ENCODE measurements at places on chromosomes 2 and 18. TPM values are rescaled to one million over a fixed set of nuclear protein-coding genes. Genes with fewer than 3 reads are reported as not detected.

- H3K36me3 ChIP-seq: no peaks in the 10 kb centered on the region
- H3K4me1 ChIP-seq: no peaks in the 10 kb centered on the region
- no peak overlapping the region for H3K4me3 ChIP-seq
- no peak for DNase-seq
Measured at GRCh38 chr2:172848519-172848918, 112.9 kb downstream of the RAPGEF4 start.

- peaks cover 2% of the 10 kb centered on the region for H3K4me1 ChIP-seq
- no peak overlapping the region for H3K27ac ChIP-seq
- H3K27me3 ChIP-seq: no peaks in the 10 kb centered on the region
- no peak overlapping the region for H3K4me3 ChIP-seq
- H3K36me3 ChIP-seq: no peaks in the 10 kb centered on the region
Measured at GRCh38 chr2:102841107-102841840, 79.4 kb downstream of the TMEM182 start.

DNA sequence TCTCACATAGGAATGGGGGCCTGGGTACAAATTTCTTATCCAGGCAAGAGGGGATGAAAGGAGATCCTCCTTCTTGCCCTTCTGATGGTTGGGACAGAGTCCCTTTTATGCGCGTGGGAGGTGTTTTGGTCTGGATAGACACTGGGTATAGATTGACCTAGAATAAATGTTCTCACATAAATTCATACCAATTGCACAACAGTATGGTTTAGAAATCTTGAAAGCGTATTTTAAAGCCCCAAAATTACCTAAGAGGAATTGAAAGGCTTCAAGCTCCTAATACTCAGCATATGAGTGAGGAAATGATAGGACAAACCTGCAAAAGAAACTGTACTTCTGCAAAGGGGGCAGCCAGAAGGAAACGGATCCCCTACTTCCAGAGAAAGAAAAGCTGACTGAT, 2.6 kb upstream of the BCL2 start:
- H3K4me3 ChIP-seq: no peak overlapping the region
- peak overlapping the region; percentile 6 for H3K27ac ChIP-seq
- no peak for DNase-seq
- peaks cover 23% of the 10 kb centered on the region for H3K36me3 ChIP-seq

DNA sequence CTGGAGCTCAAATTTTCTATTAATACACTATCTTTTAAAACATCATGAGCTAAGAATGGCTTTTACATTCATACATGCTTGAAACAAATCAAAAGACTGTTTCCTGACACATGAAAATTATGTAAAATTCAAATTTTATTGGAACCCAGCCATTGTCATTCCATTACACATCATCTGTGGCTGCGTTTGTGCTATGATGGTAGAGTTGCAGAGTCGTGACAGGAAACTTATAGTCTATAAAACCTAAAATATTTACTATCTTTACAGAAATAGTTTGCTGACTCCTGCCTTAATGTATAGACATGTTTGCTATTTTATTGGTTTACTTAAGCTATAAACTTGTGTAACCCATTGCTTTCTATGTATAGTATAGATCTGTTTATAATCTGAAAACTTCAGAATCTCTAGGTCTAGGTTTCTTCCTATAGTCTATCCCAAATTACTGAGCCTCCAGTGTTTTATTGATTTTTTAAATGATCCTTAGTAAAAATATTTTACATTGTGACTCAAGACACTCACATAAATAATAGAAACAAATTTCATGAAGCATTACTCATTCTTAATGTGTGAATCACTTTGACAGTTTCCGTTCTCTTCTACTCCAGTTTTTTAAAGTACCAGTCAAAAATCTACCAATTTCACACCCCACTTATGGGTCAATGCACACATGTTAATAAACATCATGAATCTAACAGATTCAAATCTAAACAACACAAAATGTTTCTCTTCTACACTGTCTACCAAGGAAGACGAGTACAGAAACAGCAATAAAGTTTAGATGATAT, 26.4 kb upstream of the MRPL19 start:
- no peak for DNase-seq
- no peaks in the 10 kb centered on the region for H3K4me1 ChIP-seq
- H3K27ac ChIP-seq: no peak overlapping the region
- H3K36me3 ChIP-seq: no peaks in the 10 kb centered on the region

GRCh38 chr2:70898363-70899240, 37.1 kb upstream of the ATP6V1B1 start:
- no peaks in the 10 kb centered on the region for H3K36me3 ChIP-seq
- H3K27ac ChIP-seq: no peak overlapping the region
- peaks cover 80% of the 10 kb centered on the region for H3K27me3 ChIP-seq
- no peak overlapping the region for H3K4me3 ChIP-seq
- DNase-seq: no peak

DNA sequence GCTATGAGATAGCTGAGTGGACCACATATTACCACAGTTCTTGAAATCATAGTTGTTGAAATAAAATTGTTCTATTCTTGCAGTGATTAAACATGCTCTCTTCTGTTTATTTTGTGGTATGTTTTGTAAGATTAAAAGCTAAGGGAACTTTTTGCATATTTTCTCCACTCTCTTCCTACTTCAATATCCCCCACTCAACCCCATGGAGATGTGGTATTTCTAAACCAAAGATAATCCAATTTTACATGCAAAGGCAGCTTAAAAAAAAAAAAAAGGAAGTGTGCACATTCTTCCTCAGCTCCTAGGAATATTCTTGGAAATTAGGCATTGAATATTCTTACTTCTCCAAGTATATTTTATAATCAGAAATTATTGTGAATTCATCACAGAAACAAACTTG, 15.0 kb upstream of the PAX3 start:
- no peak for DNase-seq
- no peak overlapping the region for H3K4me3 ChIP-seq
- H3K36me3 ChIP-seq: no peaks in the 10 kb centered on the region
- H3K4me1 ChIP-seq: peaks cover 5% of the 10 kb centered on the region
- no peak overlapping the region for H3K27ac ChIP-seq
- peaks cover 68% of the 10 kb centered on the region for H3K27me3 ChIP-seq

- H3K27ac ChIP-seq: no peak overlapping the region
- H3K27me3 ChIP-seq: peaks cover 10% of the 10 kb centered on the region
- no peak for DNase-seq
- no peaks in the 10 kb centered on the region for H3K4me1 ChIP-seq
Measured at GRCh38 chr18:10771053-10771709, 245.4 kb downstream of the NAPG start.

DNA sequence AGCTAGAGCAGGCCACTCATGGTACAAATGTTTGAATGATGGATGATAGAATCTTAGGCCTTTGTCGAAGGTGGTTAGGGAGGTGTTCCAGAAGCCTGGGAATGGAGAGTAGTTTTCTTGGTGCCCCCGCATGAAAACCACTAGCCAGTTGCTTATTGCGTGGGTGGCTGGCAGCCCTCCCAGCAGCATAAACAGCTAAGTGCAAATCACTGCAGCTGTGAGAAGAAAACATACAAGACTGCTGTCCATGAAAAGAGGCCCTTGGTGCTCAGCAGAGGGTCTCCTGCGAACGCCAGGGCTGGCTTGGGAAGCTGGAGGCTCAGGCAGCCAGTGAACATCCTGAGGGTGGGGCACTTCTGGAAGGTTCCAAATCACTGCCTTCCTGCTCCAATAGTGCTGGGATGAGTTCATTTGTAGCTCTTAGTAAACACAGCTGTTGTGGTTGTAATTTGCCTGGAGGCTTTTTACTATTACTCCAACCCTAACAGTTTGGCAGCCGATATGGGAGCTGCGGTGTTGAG, 118.8 kb downstream of the MGAT5 start:
- peaks cover 83% of the 10 kb centered on the region for H3K36me3 ChIP-seq
- H3K4me1 ChIP-seq: peaks cover 20% of the 10 kb centered on the region
- no peak for DNase-seq
- H3K27ac ChIP-seq: peak overlapping the region; percentile 32

DNA sequence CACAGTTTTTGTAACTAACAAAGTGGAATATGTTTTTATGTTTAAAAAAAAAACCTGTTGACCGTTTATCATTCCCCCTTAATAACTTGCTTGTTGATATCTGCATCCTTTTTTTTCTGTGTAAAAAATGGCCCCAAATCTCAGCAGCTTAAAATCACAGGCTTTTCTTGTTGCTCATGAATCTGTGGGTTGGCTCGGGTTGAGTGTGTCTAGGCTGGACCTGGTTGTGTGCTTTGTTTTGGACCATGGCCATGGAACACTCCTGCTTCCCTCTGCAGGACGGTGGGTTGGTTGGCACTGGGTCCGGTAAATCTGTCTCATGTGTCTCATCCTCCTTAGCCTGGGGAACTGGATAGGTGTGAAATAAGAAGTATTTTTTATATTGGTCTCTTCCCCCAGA, 139.0 kb upstream of the LINC00305 start:
- DNase-seq: no peak
- H3K27ac ChIP-seq: no peak overlapping the region
- no peaks in the 10 kb centered on the region for H3K27me3 ChIP-seq
- no peaks in the 10 kb centered on the region for H3K4me1 ChIP-seq
- no peak overlapping the region for H3K4me3 ChIP-seq
- H3K36me3 ChIP-seq: no peaks in the 10 kb centered on the region

DNA sequence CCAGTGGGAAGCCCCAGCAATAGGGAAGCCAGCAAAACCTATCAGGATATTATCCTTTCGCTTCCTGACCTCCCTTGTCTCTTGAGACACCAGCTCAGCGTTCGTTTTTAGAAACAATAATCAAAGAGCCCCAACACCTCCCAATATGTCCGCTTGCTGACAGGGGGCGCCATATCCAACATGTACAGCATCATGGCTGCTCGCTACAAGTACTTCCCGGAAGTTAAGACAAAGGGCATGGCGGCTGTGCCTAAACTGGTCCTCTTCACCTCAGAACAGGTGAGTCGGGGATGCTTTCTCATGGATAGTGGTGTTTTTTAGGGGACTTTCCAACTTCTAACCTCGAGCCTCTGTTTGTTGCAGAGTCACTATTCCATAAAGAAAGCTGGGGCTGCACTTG, 28.7 kb downstream of the GAD1 start:
- no peak overlapping the region for H3K4me3 ChIP-seq
- DNase-seq: no peak
- no peaks in the 10 kb centered on the region for H3K36me3 ChIP-seq

DNA sequence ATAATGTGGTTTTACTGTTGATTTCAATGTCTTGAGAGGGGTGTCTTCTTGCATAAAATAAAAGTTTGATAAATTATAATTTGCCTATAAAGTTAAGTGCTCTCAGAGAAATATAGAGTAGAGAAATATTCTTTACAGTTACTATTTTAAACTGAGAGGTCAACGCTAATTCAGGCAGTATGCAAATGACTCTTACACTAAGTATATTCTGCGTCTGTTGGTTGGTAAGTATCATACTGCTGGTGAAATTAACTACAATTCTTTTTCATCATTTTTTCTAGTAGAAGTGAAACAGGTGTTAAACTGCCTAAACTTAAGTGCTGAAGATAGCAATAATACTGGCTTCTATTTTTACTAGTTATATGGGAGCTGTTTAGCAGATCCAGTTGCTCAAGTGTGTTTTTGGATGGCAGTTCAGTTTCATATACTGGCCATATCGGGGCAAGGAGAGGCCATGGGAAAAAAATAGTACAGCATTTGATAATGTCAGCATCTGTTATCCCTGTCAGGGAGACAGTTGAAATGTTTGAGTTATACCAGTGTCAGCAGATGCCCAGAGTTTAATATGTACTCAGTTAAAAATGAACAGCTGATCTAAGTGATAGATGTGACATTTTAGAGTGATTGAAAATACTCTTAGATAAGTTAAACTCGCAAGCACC, 86.2 kb downstream of the MIB1 start:
- DNase-seq: no peak
- H3K36me3 ChIP-seq: peaks cover 18% of the 10 kb centered on the region
- H3K4me1 ChIP-seq: peaks cover 3% of the 10 kb centered on the region
- no peaks in the 10 kb centered on the region for H3K27me3 ChIP-seq

DNA sequence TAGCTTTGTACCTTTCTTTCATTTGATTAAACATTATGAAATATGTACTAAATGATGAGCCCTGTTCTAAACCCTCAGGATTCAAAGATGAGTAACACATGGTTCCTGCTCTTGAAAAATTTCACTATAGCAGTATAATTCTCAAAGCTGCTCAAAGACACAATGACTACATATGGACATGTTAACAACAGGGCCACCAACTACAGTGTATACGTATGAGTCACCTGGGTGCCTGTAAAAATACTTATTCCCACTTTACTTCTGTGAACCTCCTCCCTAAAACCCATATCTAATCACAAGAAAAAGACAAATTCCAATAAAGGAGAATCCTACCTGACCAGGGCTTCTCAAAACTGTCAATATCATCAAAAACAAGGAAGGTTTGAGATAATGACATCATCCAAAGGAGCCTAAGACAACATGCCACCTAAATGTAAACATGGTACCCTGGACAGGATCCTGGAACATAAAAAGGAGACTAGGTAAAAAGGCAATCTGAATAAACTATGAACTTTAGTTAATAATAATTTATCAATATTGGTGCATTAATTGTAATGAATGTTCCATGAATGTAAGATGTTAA, 84.7 kb downstream of the FAM161A start:
- peaks cover 7% of the 10 kb centered on the region for H3K4me1 ChIP-seq
- no peak overlapping the region for H3K4me3 ChIP-seq
- peaks cover 4% of the 10 kb centered on the region for H3K36me3 ChIP-seq
- no peak overlapping the region for H3K27ac ChIP-seq

DNA sequence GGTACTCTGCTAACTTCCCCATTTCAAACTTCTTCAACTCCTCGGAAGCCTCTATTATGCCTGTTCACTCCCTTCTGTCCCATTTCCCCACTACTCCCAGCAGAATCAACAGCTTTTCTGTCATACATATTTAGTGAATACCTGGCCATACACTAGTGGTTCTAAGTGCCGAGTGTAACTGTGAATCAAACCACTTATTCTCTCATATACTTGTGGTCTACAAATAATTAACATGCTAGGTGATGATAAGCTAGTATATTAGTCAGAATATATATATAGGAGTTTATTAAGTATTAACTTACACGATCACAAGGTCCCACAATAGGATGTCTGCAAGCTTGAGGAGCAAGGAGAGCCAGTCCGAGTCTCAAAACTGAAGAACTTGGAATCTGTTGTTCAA, 150.7 kb downstream of the CCDC102B start:
- no peak for DNase-seq
- H3K27ac ChIP-seq: no peak overlapping the region
- H3K4me1 ChIP-seq: no peaks in the 10 kb centered on the region
- no peaks in the 10 kb centered on the region for H3K27me3 ChIP-seq
- H3K36me3 ChIP-seq: no peaks in the 10 kb centered on the region

GRCh38 chr2:62854600-62855514, 149.3 kb downstream of the EHBP1 start:
- H3K27ac ChIP-seq: no peak overlapping the region
- H3K36me3 ChIP-seq: peaks cover 16% of the 10 kb centered on the region
- DNase-seq: no peak
- H3K4me1 ChIP-seq: no peaks in the 10 kb centered on the region
- no peaks in the 10 kb centered on the region for H3K27me3 ChIP-seq

Gene NEB
- 1.2 TPM for total RNA-seq

Gene SYT4
- total RNA-seq: not detected

Gene UGT1A6
- total RNA-seq: not detected

Gene HMSD
- total RNA-seq: 1.2 TPM

Gene AOX1
- total RNA-seq: not detected
